ENCODE measurements at places on chromosomes 1 and 21. TPM values are rescaled to one million over a fixed set of nuclear protein-coding genes. Genes with fewer than 3 reads are reported as not detected.

DNA sequence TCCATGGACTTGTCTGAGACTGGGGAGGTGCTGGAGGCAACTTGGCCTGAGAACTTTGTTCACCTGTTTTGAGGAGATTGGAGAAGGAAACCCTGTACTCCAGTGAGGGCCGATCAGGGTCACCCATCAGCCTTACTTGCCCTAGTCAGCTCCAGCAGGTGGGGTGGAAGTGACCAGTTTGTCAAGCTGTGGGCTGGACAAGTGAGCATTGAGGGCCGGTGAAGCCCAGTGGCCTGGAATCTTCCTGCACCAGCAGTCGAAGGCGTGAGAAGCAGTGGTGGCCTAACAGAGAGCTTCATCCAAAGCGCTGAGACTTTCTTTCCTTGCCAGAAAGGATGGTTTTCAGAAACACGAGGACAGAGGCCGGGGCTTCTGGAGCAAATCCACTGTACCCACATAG is 9.6 kb downstream of the SLC37A1 start:
- no peak for DNase-seq

Gene RNF186
- not detected for total RNA-seq

GRCh38 chr1:147641695-147642592 is 28.4 kb downstream of the ACP6 start:
- peak; percentile 75 for DNase-seq

Gene STRIP1
- 27.5 TPM for total RNA-seq

GRCh38 chr1:230056098-230056497 is 10.9 kb upstream of the GALNT2 start:
- no peak for DNase-seq

Gene GJC2
- 1.2 TPM for total RNA-seq

DNA sequence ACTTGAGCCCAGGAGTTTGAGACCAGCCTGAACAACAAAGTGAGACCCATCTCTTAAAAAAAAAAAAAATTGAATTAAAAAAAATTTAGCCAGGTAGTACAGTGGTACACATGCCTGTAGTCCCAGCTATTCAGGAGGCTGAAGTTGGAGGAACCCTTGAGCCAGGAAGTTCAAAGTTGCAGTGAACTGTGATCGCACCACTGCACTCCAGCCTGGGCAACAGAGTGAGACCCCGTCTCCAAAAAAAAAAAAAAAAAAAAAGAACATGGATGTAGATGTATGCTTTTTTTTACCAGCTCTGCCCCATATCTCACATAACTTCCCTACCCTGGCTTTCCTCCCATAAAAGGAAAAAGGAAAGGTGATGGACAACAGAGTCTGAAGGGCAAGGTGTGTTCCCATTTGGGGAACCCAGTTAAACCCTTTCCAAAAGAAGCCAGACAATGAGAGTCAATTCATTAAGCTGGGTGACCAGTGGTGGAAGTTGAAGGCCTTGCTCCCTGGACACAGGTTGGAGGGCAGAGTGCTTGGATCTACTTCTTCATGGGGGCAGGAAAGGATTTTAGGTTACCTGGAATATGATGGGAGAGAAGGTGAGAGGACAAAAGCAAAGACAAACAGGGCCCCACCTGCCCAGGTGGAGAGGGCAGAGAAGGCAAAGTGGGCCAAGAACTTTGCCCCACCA is 2.9 kb downstream of the KRTCAP2 start:
- DNase-seq = no peak

DNA sequence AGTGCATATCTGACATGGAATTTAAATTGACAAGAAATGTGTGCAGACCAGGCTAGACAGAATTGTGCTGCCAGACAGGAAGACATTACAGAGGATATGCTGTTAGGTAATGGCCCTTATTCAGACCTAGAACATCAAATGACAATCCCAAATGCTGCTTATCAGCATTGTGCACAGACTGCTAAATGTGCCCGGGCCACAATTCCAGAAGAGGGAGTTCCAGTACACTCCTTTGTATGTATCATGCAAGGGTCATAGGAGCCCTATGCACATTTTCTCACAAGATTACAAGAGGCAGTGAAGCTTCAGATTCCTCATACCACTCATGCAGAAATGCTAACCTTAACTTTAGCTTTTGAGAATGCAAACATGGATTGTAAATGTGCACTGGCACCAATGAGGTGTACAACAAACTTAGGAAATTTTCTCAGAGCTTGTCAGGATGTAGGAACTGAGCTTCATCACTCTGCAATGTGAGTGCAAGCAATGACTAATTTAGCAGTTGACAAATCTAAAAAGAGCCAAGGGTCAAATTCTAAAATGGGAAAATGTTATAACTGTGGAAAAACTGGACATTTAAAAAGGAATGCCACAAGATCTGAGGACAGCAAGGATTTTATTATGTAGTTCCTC is 273.5 kb downstream of the COL11A1 start:
- no peak for DNase-seq

Gene DCAF6
- 69.1 TPM for total RNA-seq

- DNase-seq = no peak
These were observed 1.7 kb upstream of the NENF start for GRCh38 chr1:212430955-212431394.

DNA sequence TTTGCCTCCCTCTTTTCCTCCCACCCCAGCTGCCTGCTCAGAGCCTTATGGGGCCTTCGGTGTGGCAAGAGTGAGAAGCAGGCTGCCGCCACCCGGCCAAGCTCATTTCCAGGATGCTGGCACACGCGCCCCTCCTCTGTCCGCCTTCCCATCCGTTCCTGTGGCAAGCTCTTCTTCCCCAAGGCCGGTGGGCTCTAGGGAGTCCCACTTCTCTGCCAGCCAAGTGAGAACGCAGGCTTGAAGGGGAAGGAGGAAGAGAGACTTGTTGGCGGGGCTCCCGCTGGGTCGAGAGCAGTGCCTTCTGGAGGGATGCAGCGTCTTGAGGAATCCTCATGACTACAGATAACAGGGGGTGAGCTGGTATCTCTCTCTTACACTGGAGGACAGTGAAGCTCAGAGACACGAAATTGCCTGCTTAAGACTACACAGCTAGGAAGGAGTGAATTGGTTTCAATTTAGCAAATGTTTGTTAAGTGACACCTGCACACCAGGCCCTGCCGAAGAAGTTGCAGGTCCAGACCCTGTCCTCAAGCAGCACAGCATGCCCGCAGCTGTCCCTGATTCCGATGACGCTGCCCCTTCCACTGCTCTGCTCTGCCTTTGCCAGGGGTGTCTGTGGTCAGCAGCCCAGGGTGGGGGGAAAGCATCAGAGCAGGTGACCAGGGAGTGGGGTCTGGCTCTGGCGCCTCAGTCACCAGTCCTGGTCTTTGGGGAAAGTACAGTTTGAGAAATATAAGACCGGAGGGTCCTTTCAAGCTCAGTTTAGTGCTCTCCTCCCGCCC is 40.1 kb upstream of the FOXO6 start:
- DNase-seq = no peak

DNA sequence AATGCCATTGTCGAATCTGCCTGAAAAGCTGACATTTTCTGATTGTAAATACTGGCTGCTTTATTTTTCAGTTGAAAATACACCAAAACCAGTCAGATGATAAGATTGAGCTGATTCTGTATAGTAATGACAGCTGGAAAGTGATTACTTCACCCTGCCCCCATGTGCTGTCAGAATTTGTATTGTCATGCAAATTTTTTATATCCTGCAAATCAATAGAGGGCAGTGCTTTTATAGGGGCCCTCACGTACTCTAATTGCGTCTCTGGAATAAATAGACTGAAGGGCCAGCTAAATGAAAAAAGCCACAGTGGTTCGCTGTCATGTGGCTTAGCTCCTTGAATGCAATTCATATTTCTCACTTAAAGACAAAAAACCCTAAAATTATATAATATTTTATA is 208.6 kb downstream of the LHX8 start:
- no peak for DNase-seq

DNA sequence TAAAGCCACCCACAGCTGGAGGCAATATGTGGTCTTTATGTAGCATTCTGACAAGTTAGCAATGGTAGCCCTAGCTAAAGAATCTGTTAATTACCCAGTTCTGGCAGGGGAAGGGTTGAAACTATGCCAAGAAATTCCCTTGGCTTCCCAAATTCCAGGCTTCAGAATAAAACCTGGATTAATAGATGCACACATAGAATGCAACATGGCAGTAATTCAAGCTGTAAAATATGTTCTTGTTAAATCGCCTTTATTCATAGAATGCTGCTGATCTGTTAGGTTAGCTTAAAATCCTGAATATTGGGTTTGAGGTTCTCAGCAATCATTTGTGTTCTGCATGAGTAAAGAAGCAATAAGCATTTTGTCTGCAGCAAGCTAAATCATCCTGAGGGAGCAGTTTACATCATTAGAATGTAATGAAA is 80.1 kb downstream of the ZNF326 start:
- no peak for DNase-seq

Gene TRIM58
- not detected for total RNA-seq

- no peak for DNase-seq
These were observed 626.1 kb downstream of the PTPRC start for GRCh38 chr1:199264911-199265310.

DNA sequence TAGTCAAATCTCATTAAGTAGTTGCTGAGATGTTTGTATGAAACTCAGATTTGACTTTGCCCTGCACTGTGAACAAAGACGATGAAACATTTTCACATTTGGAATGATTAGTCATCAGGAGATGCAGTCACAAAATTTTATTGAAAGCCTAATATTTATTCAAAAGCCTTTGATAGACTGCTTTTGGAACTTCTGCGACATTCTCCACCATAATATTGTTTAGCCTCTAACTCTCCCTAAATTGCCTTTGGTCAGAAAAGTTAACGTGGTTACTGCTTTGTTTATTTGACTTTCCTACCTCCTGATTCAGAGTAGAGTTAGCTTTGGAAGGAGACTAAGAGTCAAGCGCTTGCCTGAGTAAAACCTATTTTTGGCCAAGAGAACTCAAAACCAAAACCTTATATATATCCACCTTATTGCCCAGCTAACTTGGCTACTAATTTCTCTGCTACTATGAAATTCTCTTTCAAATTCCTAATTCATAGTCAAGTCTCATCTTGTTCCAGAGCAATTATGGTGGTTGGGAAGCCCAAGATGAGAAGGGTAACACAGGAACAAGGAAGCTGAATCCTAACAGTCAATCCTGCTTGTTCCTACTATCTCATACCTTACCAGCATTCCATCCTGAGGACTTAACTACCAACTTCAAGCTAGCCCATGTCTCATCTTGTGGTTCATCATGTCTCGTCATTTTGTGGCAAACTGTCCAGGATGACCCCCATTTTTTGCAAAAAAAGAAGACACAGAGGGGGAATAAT is 429.6 kb downstream of the USP25 start:
- no peak for DNase-seq

DNA sequence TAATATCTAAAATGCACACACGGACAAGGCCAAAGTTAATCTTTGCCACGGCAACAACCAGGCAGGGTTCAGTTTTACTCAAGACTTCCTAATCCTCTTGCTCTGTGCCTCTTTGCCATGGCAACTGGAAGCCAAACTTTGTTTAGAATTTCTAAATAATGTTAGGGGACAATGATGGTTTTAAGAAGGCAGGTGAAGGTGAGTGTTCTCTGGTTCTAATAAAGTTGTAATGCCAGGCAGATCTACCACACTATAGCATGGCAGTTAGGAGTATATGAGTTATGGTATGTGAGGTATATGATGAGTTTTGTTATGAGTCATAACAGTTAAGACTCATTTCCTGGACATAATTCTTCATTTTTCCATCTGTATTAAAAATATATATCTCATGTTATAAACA is 2.7 kb downstream of the PTPRC start:
- DNase-seq = no peak

GRCh38 chr1:19347533-19348172 is 35.5 kb downstream of the SLC66A1 start:
- no peak for DNase-seq

- peak; percentile 21 for DNase-seq
These were observed 33.0 kb downstream of the LAMC2 start for GRCh38 chr1:183218971-183219615.

Gene RNU1-2
- 1,905 TPM for total RNA-seq

DNA sequence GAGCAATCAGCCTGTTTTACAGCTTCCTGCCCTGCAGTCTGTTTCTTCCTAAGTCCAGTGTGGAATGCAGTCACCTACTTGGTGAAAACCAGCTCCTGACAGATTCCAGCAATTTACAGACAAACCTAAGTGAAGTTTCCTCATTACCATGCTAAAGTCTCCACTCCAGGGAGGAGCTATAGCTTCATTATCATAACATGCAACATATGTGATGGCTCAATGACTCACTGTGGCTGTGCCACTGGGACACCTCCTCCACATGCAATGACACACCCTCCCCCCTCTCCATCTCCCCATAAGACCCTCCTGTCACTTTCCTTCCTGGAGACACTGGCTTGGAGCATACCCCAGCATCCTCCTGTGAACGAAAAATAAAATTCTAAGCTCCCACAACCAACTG is 125.2 kb downstream of the MAP3K21 start:
- no peak for DNase-seq

GRCh38 chr1:228240411-228241240 is 32.8 kb downstream of the OBSCN start:
- DNase-seq = no peak

DNA sequence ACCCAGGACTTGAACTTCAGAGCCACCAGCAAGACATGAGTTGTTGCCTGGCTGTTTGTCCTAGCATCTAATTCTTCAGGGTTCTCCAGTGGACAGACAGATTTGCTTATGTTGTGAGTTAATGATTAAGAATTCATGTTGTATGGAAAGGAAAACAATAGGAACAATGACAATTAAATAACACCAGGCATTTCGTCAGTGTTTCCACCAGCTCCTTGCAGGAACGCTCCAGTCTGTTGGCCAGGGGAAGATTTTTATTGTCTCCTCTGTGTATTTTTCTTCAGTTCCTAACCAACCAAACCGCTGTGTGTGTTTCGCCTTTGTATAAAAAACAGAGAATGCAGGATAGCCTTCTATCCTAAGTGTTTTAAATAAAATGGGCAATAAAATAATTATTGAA is 64.4 kb upstream of the PTGFR start:
- no peak for DNase-seq

DNA sequence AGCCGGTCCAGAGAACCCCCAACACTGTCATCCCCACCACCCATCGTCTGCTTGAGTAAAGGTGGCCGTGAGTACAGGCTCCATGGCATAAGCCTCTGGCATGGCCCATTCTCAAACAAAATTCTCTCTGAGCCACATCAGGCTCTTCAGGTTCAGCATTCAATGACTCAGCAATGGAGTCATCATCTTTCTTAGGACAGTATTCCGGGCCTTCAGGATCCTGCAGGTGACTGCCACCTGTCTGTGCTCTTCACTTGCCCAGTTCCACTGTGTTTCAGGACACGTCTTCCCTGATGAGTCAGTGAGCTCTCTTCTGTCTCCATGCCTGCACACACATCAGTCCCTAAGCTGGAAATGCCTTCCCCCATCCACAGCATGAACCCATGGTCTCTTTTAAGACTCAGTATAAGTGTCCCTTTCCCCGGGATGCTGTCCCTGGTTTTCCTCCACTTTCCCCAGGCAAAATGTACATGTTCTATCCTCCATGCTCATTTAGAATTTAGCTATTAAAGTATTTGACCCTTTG is 81.1 kb upstream of the FGGY start:
- no peak for DNase-seq

GRCh38 chr1:221190249-221190648 is 311.0 kb downstream of the HLX start:
- DNase-seq = no peak

DNA sequence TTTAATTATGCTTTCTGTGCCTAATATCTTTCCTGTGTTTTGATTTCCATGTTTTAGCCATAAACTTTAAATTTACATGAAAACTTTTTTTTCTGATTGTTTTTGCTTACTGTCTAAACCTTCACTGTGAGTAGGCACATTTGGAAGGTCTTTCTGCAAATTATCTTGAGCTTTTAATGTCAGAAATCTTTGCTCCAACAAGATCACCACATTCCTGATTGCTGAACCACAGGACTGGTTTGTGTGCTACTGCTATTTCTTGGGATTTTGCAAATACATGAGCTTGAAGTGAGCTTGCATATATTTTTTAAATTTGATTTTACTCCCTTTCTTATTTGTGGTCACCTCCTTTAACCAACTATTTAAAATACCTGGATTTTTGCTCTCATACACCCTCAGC is 61.3 kb downstream of the PTBP2 start:
- no peak for DNase-seq

All from Calu3 (cell line).